ENCODE measurements at places on chromosomes 11 and 22.

DNA sequence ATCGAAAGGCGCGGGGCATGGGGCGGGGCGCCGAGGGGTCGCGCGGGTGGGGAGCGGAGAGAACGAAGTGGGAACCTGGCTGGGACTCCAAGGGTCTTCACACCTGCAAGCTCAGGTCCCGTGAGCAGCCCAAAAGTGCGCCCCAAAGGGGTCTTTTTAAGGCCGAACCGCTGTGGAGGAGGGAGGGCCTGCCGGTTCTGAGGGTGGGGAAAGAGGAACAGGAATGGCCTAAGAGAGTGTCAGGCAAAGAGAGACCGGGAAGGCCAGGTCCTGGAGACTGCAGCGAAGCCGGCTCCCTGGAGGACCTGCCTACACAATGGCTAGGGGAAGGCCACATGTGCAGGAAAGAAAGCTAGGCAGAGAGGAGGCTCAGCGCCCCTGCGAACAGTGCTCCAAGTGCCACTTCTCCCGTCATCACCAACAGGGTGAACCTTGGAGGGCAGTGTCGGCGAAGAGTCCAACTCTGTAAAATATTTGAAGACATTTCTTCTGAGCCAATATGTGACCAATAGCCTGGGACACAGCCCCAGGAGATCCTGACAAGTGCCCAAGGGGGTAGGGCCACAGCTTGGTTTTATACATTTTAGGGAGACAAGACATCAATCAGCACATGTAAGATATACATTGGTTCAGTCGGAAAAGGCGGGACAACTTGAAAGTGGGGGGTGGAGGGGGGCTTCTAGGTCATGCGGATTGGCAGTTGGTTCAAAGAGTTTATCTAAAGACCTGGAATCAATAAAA is 710 bp upstream of the DGCR2 start:
- DNase-seq, result peak; percentile 20

DNA sequence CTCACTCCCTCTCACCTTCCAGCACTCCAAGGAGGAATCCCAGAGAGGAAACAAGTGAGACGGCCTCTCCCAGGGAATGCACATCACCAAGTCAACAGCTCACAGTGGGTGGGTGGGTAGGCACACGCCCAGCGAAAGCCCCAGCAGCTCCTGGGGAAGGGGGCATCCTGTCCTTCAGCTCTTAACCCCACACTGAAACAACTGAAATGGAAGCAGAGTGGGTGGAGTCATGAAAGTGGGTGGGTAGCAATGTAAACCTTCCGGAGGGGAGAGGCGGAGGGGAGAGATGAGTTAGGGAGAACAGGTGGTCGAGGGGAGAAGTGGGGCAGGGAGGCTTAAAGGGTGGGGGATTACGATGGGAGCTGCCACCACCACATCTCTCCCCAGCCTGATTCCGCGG is 5.4 kb downstream of the MCHR1 start:
- no peak for DNase-seq

- no peak for DNase-seq
Measured at GRCh38 chr22:47091246-47091651, 328.8 kb downstream of the TBC1D22A start.

GRCh38 chr11:46431211-46431610 is 39.6 kb upstream of the CHRM4 start:
- no peak for DNase-seq

- DNase-seq, result no peak
Measured at GRCh38 chr11:27129686-27130085, 89.1 kb downstream of the BBOX1 start.

GRCh38 chr11:72271980-72272379 is 28.0 kb upstream of the PHOX2A start:
- no peak for DNase-seq
